Colonic mucosa (tissue), 4 donors: ENCODE measurements at places on chromosomes 3 and 15.

DNA sequence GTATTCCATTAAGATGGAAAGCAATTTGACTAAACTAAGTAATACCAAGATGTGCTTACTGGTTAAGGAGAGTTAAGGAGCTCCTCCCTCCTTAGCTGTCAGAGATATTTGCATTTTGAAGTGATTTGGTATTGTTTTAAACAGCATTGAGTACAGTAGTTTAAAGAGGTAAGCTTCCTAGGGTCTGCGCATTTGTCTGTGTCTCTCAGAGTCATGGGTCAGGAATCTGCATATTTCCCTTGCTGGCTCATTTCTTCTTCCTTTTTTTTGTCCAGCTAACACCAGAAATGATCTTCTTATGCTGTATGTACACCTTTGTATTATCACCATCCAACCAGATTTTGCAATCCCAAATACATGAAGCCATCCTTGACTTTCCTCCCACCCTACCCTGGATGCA lies 163.0 kb upstream of the BFSP2 start:
- DNase-seq, result no peak

- peak; percentile 44 for DNase-seq
Measured at GRCh38 chr3:30289324-30289723, 317.1 kb upstream of the TGFBR2 start.

DNA sequence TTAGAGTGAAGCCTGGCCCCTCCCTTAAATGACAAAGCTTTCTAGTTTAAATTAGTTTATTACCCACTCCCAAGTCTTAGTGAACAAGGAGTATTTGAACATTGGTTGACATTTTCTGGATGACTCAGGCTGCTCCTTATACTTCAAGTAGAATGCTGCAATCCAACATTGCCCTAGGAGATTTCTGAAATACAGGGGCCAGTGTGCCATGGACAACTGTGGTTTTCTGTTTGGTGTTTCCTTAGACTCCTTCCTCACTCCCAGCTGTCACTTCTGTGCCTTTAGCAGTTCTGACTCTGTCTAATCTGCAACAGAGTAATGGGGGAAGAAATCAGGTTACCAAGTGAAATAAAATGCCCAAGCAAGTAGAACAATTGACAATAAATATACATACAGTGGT lies 116.1 kb upstream of the P2RY1 start:
- DNase-seq, result no peak

GRCh38 chr3:154614601-154615000 lies 184.6 kb upstream of the GPR149 start:
- no peak for DNase-seq

- DNase-seq, result no peak
Measured at GRCh38 chr3:29239376-29239775, 41.5 kb upstream of the RBMS3 start.

DNA sequence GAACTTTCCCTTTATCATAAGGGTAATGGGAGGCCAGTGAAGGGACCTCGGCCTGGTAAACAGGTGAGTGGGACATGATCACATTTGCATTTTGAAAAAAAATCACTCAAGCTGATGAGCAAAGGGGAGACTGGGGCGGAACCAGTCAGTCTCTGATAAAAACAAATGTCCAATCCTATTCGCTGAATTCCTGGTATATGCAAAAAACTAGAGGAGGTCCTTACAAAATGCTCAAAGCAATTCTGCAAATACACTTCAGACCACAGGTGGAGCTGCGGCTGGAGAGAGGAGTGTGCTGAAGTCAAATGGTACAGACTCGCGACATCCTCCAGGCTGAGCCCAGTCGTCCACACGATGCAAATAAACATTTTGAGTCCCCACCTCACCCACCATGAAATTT lies 166.7 kb downstream of the FOXP1 start:
- DNase-seq, result no peak

DNA sequence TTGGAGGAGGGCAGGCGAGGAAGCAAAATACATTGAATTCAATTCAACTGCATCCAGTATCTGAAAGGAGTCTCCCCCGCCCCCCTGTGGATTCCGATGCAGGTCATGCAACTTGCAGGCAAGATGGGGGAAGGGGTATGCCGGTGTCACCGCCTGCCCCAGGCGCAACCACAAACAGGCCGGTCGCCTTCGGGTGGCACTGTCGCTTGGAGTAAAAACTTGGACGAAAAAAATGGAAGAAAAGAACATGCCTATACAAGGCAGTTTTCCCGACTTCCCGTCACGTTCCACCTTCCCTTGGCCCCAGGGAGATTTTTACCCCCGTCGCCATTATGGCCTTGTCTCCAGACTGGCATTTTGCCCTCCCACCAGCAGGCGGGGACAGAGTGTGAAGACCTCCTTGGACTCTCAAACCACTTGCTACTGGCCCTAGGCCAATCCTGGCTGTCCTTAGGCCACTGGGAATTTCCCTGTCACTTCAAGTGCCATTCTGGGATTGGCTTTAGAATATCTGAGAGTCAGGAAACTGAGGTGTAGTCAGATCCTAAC lies 1.6 kb upstream of the NTRK3 start:
- DNase-seq, result no peak

- DNase-seq, result no peak
Measured at GRCh38 chr15:80570553-80570952, 124.6 kb upstream of the ABHD17C start.

DNA sequence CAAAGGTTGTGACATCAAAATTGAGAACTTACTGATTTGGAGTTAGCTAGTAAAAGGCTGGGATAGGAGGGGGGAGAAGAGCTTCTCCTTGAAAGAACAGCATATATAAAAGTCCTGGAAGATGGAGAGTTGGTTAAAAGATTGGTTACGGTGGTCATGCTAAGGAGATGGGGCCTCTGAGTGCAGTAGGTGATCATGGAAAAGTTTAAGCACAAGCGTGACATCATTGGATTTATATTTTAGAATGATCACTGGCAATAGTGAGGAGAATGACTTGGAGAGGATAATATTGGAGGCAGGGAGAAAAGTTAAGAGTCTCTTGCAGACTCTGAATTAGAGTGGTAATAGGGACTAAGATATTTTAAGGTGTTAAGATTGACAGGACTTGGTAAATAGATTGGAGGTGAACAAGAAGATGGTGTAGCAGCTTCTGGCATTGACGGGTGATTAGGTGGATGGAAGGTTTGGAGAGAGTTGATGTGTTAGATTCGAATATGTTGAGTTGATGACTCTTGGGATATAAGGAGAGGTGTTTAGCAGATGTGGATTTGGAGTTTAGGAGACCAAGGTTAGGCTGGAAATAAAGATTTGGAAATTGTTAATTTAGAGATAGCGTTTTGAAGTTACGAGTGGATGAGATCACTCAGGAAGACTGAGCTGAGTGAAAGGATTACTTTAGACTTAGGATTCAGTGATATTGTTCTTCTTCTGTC lies 19.6 kb downstream of the PIAS1 start:
- DNase-seq, result no peak

DNA sequence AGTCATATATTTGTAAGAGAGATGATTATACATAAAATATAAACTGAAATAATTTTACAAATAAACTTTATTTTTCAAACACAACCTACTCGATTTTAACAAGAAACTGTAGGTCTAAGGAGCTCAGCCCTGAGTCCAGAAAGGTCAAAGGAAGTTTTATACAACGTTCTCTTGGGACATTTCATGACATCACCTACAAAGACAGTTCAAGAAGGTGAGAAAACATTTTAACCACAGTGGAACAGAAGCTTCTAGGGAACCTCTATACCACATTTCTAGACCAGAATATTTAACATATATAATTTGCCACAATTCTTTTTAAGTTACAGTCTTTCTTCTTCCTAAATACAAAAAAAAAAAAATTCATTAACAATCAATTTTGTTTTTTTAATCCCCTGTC lies 40.1 kb downstream of the CBLB start:
- DNase-seq, result no peak

DNA sequence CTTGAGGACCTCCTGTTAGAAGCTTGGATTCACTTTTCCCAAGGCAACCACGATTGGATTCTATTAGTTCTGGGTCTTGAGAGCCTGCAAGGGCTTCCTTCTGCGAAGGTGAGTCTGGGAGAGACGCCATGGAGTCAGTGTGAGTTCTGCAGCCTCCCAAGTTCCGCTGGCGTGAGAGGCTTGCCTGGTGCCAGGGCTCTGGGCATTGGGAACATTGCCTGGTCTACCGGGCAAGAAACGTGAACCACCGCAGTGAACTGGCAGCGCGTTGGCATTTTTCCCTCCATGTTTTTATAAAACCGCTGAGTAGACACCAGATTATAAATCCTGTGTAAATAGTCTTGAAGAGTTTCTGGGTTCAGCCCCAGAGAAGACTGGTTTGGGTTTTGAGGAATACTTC lies 160.9 kb downstream of the IGF1R start:
- no peak for DNase-seq
